ENCODE measurements at places on chromosomes 2 and 18. TPM values are rescaled to one million over a fixed set of nuclear protein-coding genes. Genes with fewer than 3 reads are reported as not detected.
A peak's percentile ranks its signal among the peaks of the same experiment; 100 is the strongest.

The PTPRN gene
- polyA plus RNA-seq = 3.6 TPM

The NMUR1 gene
- polyA plus RNA-seq = not detected

The GALR1 gene
- not detected for polyA plus RNA-seq

The EPC2 gene
- 9.2 TPM for polyA plus RNA-seq

The CTLA4 gene
- polyA plus RNA-seq = not detected

The ERMN gene
- polyA plus RNA-seq = not detected

The UGT1A5 gene
- polyA plus RNA-seq = not detected

DNA sequence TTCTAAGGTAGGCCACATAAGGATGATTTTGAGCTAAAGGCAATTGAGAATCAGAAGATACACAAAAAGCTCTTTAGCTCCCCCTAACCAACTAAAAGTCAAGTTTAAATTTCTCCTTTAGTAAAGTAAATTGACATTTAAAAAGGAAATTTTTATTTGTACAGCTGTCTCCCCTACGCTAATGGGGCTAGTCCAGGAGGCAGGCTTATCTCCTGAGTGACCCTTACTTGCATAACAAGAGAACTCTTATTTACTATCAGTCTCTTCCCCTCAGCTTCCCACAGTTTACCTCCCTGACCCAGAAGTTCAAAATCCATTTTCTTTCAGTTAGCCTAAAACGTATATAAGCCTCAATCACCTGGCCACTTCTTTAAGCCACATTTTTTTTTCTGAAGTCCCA is 1002.8 kb upstream of the NRXN1 start:
- H3K4me1 ChIP-seq = no peaks in the 10 kb centered on the region
- no peaks in the 10 kb centered on the region for H3K36me3 ChIP-seq
- DNase-seq = no peak
- H3K27me3 ChIP-seq = no peaks in the 10 kb centered on the region

GRCh38 chr2:43312755-43313641 is 86.6 kb upstream of the ZFP36L2 start:
- peaks cover 43% of the 10 kb centered on the region for H3K4me1 ChIP-seq
- no peak overlapping the region for H3K4me3 ChIP-seq

DNA sequence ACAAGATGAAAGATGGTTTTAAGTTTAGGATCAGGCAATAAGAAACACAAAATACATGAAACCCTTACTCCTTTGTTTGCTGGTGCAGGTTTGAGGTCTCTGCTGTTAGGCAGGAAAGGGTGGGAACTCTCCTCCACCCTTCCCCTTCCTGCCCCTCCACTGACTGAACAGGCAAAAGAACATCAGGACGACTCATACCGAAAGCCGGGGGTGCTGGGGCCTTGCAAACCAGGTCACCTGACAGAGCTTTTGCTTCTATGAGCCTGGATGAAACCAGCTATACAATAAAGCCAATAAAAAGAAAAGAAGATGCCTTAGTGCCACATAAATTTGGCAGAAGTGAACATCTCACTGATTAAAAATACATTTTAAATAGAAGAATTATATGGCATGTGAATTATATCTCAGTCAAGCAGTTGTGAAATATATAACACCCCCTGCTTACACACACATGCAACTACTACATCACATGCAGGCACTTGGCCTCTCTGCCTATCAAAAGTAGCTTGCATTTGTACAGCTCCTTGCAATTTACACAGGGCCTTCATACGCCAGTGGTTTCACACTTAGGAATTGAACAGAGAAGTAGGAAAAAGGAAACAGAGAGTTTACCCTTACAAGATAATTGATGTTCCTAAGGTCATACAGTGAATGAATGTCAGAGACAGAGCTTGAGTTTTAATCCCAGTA is 215.1 kb upstream of the TRIB2 start:
- no peaks in the 10 kb centered on the region for H3K36me3 ChIP-seq
- H3K4me3 ChIP-seq = no peak overlapping the region
- DNase-seq = peak; percentile 69
- H3K27ac ChIP-seq = no peak overlapping the region
- no peaks in the 10 kb centered on the region for H3K27me3 ChIP-seq

GRCh38 chr2:194822097-194822496 is 834.9 kb upstream of the SLC39A10 start:
- no peaks in the 10 kb centered on the region for H3K27me3 ChIP-seq
- DNase-seq = no peak
- no peaks in the 10 kb centered on the region for H3K4me1 ChIP-seq
- no peak overlapping the region for H3K27ac ChIP-seq
- H3K4me3 ChIP-seq = no peak overlapping the region

- no peaks in the 10 kb centered on the region for H3K27me3 ChIP-seq
- no peak overlapping the region for H3K27ac ChIP-seq
- no peak for DNase-seq
- no peaks in the 10 kb centered on the region for H3K36me3 ChIP-seq
- H3K4me3 ChIP-seq = no peak overlapping the region
These were observed 334.0 kb upstream of the FSIP2 start for GRCh38 chr2:185404578-185404977.

DNA sequence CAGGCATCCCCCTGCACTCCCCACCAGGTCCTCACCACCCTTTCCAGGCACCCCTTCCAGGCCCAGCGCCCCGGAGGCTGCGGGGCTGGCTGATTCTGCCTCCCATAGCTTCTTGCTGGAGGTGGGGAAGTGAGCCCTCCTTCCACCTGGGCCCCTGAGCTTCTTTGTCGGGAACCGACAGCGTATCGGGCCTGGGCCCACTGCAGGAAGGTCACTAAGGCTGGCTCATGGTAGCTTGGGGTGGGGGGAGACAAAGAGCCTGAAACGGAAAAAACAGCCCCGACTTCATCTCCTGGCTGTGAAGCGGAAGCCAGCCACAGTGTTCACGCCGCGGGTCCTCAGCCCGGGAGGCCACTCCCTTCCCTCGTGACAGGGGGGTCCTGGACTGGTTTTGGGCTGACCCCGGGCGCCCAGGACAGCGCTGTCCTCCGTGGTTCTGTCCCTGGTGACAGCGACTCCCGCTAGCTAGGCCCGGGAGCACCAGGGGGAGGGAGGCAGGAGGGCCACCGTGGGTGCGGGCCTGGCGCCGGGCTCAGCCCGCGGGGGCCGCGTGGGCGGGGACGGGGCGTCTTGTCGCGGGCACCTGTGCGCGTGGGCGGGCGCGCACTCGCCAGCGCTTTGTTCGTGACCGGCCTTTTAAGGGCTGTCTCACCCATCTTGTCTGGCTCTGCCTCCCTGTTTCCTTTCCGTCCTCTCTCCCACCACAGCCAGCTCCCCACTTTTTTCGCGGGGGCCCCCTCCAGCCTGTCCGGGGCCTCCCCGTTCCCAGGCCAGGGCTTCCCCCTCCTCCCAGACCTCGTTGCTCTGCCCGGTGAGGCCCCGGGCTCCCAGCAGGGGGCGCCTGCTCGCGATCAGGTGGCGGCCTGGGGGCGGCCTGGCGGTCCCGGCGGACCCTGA is 64.9 kb downstream of the DNMT3A start:
- no peaks in the 10 kb centered on the region for H3K27me3 ChIP-seq
- peak; percentile 83 for DNase-seq
- peaks cover 39% of the 10 kb centered on the region for H3K36me3 ChIP-seq

GRCh38 chr18:73908323-73908722 is 239.3 kb downstream of the FBXO15 start:
- no peaks in the 10 kb centered on the region for H3K36me3 ChIP-seq
- no peaks in the 10 kb centered on the region for H3K27me3 ChIP-seq
- no peak for DNase-seq
- H3K27ac ChIP-seq = no peak overlapping the region
- no peaks in the 10 kb centered on the region for H3K4me1 ChIP-seq
- H3K4me3 ChIP-seq = no peak overlapping the region

- no peaks in the 10 kb centered on the region for H3K36me3 ChIP-seq
- no peak overlapping the region for H3K27ac ChIP-seq
- no peaks in the 10 kb centered on the region for H3K4me1 ChIP-seq
- DNase-seq = no peak
- no peak overlapping the region for H3K4me3 ChIP-seq
These were observed 309.3 kb upstream of the MEX3C start for GRCh38 chr18:51506811-51507210.

DNA sequence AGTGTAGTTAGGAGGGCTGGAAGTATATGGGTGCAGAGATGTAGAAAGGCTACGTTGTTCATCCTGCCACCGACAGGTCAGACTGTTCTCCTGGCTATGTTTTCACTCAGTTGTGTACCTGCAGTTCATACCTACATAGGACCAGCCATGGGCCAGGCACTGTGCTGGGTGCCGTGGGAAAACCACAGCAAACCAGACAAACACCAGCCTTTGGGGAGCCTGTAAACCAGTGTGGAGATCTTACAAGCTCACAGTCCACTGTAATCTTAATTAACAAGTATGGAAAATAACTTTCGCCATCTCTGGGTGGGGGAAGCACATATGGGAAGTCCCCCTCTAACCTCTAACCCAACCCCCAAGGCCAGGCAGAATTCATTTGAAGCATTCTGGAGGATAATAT is 12.7 kb downstream of the NCK2 start:
- H3K27me3 ChIP-seq = no peaks in the 10 kb centered on the region
- DNase-seq = no peak
- H3K36me3 ChIP-seq = no peaks in the 10 kb centered on the region

GRCh38 chr18:31700990-31701389 is 16.6 kb upstream of the B4GALT6 start:
- no peaks in the 10 kb centered on the region for H3K27me3 ChIP-seq
- H3K27ac ChIP-seq = no peak overlapping the region
- H3K36me3 ChIP-seq = no peaks in the 10 kb centered on the region
- no peak overlapping the region for H3K4me3 ChIP-seq
- H3K4me1 ChIP-seq = no peaks in the 10 kb centered on the region

- no peak for DNase-seq
- no peak overlapping the region for H3K27ac ChIP-seq
- H3K27me3 ChIP-seq = no peaks in the 10 kb centered on the region
- H3K4me3 ChIP-seq = no peak overlapping the region
- no peaks in the 10 kb centered on the region for H3K4me1 ChIP-seq
These were observed 81.5 kb downstream of the DIS3L2 start for GRCh38 chr2:232042911-232043574.

DNA sequence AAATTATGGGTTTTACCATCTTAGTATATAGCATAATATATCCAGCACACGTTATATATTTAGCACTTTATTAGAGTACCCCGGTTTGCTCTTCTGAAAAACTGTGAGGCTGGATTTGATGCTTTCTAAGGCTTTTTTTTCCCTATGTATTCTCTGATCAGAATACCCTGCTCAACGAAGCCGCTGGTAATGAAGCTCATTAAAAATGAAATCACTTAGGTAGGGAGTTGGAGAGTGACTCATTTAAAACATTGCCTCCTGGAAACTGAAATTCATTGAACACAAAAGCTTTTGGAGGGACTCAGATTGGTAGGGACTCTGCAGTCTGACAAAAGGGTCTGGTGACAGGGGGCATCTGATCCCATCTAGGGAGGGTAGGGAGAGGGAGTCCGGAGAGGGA is 365.4 kb upstream of the MEX3C start:
- DNase-seq = no peak
- H3K4me1 ChIP-seq = no peaks in the 10 kb centered on the region
- no peaks in the 10 kb centered on the region for H3K36me3 ChIP-seq
- no peak overlapping the region for H3K27ac ChIP-seq
- H3K4me3 ChIP-seq = no peak overlapping the region

DNA sequence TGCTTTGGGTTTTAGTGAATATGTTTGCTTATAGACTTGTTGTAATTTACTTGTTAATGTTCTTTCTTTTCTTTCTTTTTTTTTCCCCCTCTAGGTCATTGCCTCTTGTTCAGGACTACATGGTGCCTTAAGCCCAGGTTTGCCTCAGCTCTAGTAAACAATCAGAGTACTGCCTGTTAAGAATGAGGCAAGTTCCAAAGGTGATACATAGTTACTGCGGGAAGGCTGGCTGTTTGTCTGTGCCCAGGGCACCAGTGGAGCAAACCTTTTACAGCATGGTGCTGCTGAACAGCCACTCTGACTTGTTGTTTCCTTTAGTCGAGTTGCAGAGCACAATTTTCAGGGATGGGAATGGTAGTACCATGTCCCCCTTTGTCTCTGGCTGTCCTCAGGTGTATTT is 517.2 kb downstream of the NYAP2 start:
- no peak overlapping the region for H3K4me3 ChIP-seq
- H3K36me3 ChIP-seq = no peaks in the 10 kb centered on the region
- no peaks in the 10 kb centered on the region for H3K27me3 ChIP-seq
- no peak for DNase-seq
- no peaks in the 10 kb centered on the region for H3K4me1 ChIP-seq

GRCh38 chr2:193690572-193690971 is 1495.8 kb upstream of the TMEFF2 start:
- no peaks in the 10 kb centered on the region for H3K36me3 ChIP-seq
- no peaks in the 10 kb centered on the region for H3K4me1 ChIP-seq
- no peak for DNase-seq
- H3K27me3 ChIP-seq = no peaks in the 10 kb centered on the region

DNA sequence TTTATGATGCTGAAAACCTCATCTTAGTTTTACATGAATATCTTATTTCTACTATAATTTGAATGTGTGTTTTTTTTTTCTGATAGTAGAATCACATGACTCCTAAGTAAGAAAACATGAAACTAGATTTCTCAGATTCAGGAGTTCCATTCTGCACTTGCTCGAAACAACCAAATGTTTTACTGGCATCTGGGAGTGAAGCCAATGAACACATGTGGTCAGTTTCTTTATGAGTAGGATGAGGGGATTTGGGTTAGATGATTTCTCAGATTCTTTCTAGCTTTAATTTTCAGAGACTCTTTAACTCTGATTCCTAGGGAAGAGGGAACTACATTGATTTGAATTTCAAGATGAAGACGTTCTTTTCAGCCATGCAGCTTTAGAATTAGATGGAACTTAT is 225.0 kb upstream of the NT5C1B start:
- no peak overlapping the region for H3K27ac ChIP-seq
- no peaks in the 10 kb centered on the region for H3K4me1 ChIP-seq
- H3K4me3 ChIP-seq = no peak overlapping the region
- DNase-seq = no peak

DNA sequence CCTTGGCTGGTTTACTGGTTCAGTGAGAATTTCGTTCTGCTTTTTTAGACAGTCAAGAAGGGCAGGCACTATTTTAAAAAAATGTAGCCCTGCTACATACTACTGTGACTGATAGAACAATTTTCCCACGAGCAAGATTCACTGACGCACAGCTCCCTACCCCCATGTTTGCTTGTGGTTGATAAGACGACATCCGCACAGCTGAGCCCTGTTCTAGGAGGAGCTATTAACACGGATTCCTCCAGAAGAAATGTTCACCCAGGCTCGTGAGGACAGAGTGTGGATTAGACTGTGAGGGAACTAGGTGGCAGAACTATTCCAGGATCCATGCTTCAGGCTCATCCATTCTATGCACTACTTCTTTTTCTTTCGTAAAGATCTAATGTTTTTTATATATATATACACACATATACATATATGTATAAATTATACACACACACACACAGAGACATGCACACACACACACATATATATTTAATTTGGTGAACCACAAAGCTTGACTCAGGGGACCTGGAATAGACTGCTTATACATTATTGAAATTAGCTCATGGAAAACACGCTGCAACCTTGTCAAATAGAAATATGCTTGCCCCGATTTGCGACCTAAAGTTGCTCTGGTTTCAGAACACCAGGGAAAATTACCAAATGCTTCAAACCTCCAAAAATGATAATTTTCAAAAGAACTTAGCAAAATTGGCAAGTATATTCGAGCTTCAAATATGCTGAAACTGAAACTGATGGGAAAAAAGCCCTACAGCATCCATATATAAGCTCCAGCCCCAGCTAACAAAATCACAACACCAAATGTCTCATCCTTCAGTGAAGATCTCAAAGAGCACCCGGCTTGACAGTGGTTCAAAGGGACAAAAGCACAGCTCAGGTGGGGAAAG is 370.4 kb downstream of the SOCS6 start:
- H3K36me3 ChIP-seq = no peaks in the 10 kb centered on the region
- no peak for DNase-seq
- H3K4me3 ChIP-seq = no peak overlapping the region
- H3K4me1 ChIP-seq = no peaks in the 10 kb centered on the region

- no peaks in the 10 kb centered on the region for H3K27me3 ChIP-seq
- H3K27ac ChIP-seq = no peak overlapping the region
- DNase-seq = no peak
- no peak overlapping the region for H3K4me3 ChIP-seq
- no peaks in the 10 kb centered on the region for H3K4me1 ChIP-seq
- no peaks in the 10 kb centered on the region for H3K36me3 ChIP-seq
These were observed 1267.8 kb downstream of the SUCLG1 start for GRCh38 chr2:83191316-83191715.
